NCI-H2107 (cell line): ENCODE measurements at places on chromosomes 7 and 10.

GRCh38 chr10:12701696-12702095 lies 299.8 kb downstream of the CCDC3 start:
- no peak for DNase-seq

GRCh38 chr10:123301077-123301857 lies 147.1 kb downstream of the BUB3 start:
- no peak for DNase-seq

DNA sequence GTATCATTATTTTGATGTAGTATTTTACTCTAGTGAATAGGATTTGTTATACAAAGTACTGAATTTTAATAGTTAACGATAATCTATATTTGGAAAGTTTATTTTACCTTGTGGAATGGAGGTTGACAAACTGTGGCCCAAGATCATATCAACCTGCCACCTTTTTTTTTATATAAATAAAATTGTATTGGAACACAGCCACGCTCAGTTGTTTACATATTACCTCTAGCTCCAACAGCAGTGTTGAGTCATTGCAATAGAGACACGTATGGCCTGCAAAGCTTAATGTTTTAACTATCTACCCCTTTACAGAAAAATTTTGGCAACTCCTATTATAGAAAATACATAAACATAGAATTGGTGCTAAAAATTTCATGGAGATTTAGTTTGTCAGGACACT lies 239.3 kb downstream of the THSD7A start:
- DNase-seq = no peak

DNA sequence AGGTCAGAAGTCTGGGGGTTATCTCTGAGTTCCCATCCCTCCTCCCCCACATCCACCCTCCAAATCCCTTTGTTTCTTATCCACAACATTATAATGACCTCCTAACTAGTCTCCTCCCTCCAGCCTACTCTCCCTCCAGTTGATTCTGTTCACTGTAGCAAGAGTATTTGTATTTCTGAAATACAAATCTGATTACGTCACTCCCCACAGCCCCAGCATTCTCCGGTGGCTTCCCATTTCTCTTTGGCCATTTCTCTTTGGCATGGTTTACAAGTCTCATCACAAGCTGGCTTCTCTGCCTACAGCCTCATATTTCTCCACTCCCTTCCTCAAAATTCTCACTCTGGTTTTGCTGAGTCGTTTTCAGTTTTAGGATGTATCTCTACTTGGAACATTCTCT lies 24.6 kb upstream of the MRPS33 start:
- no peak for DNase-seq

GRCh38 chr7:37999673-38000072 lies 79.2 kb downstream of the EPDR1 start:
- DNase-seq = no peak

GRCh38 chr7:134140889-134141867 lies 14.0 kb downstream of the LRGUK start:
- no peak for DNase-seq

DNA sequence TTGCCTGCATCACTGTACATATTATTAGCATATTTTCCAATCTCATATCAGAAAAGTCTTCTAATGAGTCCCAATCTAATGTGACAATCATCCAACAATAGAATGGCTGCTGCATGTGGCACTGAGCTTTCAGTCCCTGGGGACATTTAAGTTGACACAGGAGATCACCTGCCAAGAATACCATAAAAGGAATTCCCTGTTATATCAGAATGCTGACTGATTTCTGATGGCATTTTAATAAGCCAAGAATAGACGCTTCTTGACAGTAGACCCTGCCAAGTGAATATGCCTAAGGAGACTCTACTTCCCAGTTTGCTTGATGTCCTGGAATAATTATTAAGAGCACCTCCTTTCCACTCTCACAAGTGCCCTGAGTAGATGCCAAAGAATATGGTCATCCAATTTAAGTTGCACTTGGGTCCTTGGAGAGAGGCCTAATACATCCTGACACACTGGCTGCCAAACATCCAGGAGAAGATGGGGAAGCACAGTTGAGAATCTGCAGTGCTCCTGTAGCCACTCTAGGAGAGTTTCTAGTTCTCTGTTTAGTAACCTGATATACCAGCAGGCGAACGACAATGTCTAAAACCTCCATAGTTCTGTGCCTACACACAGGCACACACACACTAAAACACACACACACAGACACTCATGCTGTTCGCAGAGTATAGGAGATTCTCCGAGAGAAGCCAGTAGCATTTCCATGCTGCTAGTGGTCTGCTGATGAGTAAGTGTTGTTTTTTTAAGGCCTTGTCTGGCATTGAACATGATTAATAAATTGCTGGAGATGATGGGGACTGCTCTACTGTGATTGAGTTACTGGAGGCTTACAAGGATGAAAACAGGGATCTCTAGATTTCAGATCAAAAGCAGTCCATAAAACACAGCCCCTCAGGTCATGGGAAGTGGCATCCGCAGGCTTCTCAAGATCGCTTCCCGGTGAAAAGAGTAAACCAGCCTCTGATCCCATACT lies 369.6 kb downstream of the KCNMA1 start:
- peak; percentile 2 for DNase-seq

DNA sequence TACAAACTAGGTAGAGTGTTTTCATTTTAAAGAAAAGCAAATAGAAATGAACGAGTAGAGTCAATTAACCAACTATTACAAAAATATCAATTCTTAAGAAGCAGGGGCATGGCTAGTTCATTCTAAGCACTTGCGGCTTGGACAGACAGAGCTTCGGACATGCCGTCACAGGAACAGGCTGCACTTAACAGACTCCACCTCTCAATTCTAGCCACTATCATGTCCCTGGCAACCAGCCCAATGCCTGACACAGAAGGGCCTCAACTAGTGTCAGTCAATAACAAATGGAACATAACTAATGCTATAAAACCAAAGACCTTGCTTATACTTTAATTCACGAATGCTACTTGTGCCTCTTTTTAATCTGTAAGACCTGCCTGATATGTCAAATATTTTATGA lies 74.4 kb downstream of the TPK1 start:
- no peak for DNase-seq

DNA sequence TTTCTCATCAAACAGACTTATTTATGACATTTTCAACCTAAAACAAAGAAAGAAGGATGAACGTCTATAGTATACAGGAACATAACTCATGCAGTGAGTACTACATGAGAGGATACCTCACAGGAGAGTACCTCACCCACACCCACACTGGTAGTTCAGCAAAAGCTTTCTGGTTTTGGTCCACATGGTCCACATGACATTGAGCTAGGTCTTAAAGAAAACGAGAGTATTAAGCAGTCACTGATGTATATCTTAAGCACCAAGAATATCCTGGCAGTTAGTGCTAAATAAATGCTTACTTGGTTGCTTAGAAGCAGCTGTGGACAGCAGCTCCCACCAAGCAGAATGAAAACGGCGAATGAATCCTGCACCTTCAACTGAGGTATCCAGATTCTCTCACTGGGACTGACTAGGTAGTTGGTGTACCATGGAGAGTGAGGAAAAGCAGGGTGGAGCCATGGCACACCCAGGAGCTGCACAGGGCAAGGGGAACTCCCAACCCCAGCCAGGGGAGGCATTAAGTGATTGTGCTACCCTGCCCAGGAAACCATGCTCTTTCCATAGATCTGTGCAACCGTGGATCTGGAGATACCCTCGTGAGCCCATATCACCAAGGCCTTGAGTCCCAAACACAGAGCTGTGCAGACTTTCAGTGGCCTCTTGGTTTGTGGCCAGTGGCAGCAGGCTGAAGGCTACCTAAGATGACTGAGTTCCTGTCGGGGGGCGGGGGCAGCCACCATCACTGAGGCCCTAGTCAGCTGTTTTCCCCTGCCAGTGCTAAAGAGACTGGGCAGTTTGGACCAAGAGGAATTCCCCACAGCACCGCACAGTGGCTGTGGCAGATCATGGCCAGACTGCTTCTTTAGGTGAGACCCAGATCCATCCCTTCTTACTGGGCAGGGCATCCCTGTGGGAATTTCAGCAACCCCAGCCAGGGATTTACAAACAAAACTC lies 143.4 kb downstream of the SGMS1 start:
- no peak for DNase-seq

GRCh38 chr10:18185621-18186020 lies 45.4 kb downstream of the CACNB2 start:
- no peak for DNase-seq

GRCh38 chr10:77781451-77782327 lies 144.1 kb upstream of the KCNMA1 start:
- no peak for DNase-seq

- no peak for DNase-seq
Observed at GRCh38 chr7:121187222-121187621, 141.6 kb upstream of the WNT16 start.

DNA sequence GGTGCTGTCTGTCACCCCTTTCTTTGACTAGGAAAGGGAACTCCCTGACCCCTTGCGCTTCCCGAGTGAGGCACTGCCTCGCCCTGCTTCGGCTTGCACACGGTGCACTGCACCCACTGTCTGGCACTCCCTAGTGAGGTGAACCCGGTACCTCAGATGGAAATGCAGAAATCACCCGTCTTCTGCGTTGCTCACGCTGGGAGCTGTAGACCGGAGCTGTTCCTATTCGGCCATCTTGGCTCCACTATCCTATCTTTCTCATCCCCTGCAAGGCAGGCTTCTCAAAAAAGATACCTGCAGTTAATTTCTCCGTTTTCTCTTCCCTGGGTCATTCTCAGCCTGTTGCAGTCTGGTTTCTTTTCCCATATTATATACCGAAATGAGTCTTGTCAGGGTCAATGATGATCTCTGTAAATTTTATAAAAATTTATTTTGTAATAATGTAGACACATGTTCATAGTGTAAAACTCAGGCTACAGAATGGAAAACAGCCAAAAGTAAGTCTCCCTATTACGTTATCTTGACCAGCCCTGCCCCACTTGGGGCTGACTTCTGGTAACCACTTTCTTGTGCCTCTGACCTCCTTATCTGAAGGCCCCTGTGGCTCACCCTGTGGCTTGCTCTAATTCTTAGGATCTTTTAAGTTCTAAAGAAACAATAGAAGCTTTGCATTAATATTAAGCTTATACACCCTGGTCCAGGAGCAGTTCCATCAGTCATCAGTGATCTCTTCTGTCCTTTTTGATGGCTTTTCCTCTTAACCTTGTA lies 20.7 kb downstream of the BLVRA start:
- no peak for DNase-seq

- DNase-seq = no peak
Observed at GRCh38 chr7:93882468-93882867, 8.1 kb downstream of the TFPI2 start.

DNA sequence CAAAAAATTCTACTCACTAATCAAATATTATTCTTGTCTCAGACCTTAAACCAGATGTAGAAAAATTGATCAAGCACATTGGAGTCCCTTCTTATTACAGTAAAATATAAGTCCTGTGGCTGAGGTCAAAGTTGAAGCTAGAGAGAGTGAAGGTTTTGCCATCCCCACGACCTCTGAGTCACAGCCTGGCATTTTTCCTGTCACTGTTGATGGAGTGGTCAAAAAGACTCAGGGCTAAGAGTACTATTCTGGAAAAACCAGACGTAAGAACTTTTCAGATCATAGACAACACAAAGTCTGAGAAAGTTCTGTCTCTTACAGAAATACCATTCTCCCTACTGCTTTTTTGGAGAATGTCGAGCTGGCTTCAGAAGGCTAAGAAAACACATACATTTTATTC lies 323.7 kb upstream of the ANKRD30A start:
- DNase-seq = no peak

DNA sequence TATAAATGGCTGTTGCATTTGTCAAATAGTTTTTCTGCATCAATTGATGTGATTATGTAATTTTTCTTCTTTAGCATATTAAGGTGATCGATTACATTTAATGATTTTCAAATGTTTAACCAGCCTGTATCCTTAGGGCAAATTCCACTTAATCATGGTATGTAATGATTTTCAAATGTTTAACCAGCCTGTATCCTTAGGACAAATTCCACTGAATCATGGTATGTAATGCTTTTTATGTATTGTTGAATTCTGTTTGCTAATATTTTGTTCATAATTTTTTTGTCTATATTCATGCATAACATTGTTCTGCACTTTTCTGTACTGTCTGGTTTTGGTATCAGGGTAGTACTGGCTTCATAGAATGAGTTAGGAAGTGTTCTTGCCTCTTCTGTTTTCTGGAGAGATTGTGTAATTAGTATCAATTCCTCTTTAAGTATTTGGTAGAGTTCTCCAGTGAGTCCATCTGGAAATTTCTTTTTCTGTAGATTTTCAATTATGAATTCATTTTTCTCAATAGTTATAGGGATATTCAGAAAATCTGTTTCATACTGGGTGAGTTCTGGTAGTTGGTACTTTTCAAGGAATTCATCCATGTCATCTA lies 393.2 kb upstream of the FOXK1 start:
- no peak for DNase-seq

DNA sequence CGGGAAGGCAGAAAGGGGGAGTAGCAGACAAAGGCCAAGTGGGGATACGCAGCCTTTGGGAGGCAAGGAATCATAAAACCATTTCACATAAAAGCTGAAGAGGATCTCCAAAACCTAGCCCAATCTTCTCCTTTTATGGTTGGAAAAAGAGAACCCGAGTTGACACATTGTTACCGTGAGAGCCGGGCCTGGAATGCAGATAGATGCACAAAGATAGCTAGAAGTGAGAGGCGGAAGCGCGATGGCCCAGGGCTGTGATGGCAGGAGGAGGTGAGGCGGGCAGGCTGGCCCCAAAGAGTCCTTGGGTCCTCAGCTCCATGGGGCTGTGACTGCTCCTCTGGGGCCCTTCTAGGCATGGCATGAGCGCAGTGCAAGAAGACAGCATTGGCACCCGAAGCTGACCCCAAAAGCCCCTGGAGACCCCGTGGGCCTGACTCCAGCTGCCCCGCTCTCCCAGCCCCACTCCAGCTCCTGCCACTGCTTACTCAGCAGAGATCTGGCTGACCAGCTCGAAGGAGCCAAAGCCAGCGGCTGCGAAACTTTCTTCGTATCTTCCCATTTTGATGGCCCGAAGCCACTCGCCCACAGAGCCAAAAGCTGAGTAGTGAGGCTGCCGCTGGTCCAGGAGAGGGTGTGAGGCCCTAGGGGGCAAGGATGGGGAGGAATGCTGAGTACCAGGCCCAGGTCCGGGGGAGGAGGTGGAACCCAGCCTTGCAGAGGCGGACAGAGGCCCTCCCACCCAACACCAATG lies 22.5 kb downstream of the EPHB4 start:
- no peak for DNase-seq

- no peak for DNase-seq
Observed at GRCh38 chr10:8312079-8312478, 257.6 kb downstream of the GATA3 start.

GRCh38 chr7:102190776-102191350 lies 95.8 kb upstream of the SH2B2 start:
- no peak for DNase-seq

GRCh38 chr10:78291722-78292121 lies 258.1 kb downstream of the RPS24 start:
- no peak for DNase-seq

DNA sequence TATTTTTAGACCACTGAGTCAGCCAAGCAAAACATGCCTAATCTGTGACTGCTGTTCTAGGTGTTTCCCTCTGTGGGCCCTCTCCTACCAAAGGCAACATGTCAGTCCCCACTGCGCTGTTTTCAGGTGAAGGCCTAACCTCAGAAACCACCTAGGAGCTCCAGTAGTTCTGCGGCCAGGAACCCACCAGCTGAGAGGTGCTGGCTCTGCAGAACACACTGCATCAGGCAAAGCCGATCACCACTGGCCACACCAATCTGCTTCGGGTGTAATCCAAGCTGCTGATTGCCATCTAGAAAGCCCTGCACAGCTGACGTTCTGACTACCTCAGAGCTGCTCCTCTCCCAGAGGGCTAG lies 14.9 kb downstream of the CAMK2G start:
- DNase-seq = no peak
